ENCODE measurements at places on chromosomes 4 and X.

DNA sequence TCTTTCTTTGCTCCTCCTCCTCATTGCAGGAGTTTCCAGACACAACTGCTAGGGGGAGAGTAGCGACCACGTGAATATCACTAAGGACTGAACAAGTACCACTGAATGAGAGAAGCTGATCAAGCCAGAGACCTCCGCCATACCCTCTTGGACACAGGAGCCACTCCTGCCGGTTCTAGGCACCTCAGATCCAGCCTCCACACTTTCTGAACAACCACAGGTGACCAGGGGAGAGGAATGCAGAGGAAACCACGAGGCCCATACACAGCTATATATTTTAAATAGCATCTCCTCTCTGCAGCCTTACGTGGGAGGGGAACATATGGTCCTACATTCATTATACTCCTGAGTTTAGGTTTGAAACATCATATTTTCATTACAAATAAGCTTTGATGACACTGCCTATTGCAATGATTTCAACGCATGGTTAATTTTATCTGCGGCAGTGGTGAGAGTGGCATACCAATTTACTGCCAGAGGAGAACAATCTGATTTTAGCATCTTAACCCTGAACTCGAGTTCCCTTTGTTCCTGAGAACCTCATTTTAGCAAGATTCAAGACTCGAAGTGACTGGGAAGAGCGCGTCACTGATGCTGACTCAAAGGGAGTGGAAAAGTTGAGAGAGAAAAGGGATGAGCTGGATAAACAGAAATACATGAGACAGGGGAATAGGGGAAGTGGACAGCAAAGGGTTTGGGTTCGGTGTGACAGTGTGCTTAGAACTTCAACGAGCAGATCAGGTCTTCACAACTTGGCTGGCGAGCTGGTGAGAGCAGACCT, 231.7 kb upstream of the PPARGC1A start:
- no peak for DNase-seq

DNA sequence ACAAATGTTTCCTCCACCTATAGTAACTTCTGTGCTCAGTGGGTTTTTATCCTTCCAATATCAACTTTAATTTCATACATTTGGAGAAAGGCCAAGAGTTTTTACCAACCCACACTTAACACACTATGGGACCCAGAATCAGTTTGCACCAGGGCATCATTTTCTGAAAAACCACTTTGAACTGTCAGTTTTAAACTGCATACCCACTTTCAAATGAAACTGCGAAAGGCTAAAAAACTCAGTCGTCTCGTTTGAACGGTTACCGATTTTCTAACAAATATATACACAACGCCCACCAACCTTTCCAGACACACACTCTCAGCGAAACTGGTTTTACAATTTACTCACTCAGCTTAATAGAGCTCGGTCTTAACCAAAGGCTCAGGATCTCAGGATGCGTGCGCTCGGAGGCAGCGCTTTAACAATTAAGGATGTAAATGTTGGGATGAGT, 376 bp downstream of the ABCG2 start:
- no peak for DNase-seq

GRCh38 chrX:40389555-40389954, 191.2 kb upstream of the ATP6AP2 start:
- DNase-seq: no peak

DNA sequence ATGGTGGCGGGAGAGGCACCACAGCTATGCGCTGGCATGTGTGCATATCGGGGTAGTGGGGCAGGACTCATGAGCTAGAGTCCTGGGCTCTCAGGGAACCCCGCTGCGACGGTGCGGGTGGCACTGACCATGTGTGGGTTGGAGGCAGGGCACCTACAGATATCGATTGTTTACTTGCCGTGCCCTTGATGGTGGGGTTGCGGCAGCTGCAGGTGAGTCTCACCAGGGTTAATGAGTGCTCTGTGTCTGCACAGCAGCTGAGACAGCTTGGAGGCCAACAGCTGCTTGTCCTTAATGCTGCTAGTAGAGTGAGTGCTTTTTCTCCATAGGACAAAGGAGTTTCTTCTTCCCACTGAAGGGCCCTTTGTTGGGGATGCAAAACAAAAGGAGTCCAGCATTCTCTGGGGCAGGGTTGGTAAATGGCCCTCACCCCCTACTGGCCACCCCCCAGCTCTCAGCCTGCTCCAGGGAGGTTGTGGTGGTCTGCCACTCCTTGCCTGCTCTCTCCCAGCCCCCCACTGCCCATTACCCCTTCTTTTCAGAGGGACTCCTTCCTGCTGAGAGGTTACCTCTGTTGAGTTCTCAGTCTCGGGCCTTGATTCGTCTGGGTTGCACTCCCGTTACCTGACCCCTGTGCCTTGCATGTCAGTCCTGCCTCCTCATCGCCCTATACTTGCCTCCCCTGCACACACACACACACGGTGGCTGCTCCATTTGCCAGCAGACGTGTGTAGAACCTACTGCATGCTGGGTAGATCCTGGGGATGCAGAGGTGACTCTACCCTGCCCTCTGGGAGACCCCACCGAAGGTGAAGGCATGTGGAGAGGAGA, 52.8 kb downstream of the TBC1D14 start:
- DNase-seq: no peak

- DNase-seq: no peak
Measured at GRCh38 chr4:159204566-159204965, 101.7 kb downstream of the RAPGEF2 start.

Measured in CD4-positive, alpha-beta T cell treated with Interleukin-1 beta for 1 hour (primary cell).